RPMI8226 (cell line): ENCODE measurements at places on chromosomes 7 and 10.

DNA sequence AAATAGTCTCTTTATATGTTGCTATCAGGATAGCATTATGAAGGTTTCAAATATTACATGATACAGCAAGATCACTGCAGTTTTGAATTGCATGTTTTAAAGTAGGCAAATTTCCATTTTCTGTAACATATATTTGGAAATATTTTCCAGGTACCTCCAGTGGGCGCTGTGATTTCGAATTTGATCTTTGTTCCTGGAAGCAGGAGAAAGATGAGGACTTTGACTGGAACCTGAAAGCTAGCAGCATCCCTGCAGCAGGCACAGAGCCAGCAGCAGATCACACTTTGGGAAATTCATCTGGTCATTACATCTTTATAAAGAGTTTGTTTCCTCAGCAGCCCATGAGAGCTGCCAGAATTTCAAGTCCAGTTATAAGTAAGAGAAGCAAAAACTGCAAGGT, 299.0 kb downstream of the MALRD1 start:
- DNase-seq: no peak

GRCh38 chr10:60441515-60441914, 51.8 kb upstream of the ANK3 start:
- no peak for DNase-seq

- peak; percentile 12 for DNase-seq
These were observed 58.9 kb upstream of the WAPL start for GRCh38 chr10:86580521-86580891.

DNA sequence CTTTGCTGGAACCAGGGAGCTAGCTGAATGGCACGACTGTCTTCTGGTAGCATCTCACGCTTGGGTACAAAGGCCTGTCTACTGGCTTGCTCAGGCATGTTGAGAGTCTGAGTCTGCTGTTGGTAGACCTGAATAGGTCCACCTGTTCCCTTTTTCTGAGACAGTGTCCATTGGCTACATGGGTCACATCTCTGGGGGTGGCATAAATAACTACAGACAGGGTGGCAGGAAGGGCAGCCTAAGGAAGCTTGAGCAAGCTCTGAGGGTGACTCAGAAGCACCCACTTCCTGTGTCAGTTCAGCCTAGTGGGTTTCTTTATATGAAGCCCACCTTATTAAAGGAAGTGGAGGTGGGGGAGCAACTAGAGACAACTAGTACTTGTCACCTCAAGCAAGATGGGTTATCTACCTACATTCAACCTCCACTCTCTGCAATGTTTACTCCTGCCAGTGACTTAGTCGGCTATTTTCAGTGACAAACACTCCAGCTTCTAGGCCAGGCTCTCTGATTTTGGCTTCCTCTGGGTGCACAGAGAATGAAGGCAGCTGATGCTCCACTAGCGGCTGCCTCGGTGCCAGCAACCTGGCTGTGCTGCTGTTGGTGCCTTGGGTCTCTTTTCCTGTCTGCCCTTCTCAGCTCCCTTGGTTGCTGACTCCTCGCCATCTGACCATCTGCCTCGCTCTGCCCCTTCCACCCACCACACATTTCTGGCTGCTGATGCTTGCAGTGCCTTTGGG, 5.7 kb upstream of the ZYX start:
- DNase-seq: no peak

DNA sequence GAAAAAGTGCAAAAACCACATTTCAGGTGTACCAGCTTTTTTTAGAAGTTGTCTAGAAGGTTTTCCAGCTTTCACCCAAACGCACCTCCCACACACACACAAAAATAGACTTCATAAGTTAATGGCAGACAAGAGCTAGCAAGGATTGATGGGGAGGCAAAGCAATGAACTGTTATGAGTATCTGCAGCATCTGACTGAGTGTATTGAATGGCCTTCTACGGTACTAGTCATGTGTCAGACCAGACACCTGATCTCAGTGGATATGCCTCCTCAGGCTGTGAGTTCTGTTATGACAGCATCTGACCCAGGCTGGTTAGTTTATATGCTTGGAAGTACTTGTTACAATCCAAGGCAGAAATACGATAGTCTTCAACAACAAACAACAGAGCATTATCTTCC, 406.1 kb upstream of the AUTS2 start:
- peak; percentile 65 for DNase-seq
